ENCODE measurements at places on chromosomes 2 and 18.

DNA sequence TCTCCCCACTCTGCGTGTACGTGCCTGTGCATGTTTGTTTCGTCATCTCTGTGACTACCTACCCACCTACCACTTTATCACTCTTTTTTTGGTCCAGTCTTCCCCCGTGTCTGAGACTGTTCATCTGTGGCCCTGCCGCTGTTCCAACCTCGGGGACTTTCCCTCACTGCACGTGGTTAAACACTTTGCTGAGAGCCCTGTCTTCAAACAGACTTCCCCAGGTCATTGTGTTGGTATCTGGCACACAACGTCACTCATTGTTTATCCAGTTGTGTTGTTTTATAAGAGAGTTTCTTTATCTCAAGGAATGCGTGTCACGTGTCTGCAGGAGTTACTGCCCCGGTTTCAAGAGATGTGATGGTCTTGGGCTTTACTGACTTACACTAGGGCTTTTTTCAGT is 262.0 kb upstream of the RASGRP3 start:
- DNase-seq = no peak

DNA sequence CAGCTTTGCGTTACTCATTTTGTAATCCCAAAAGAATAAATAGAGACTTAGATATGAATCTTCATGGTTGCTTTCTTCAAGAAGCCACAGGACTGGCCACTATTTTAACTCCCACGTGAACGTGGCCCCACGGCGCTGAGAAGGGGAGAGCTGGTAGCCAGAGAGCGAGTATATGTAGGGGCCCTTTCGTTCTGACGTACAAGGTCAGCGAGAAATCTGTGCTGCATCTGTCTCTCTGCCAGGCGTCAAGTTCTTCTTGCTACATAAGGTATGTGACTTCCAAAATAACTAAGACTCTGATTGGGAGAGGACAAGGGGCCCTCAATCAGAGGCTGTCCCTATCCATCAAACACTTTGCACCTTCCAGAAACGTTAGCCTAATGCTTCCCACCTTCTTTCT is 149.2 kb downstream of the PLEKHA3 start:
- no peak for DNase-seq

DNA sequence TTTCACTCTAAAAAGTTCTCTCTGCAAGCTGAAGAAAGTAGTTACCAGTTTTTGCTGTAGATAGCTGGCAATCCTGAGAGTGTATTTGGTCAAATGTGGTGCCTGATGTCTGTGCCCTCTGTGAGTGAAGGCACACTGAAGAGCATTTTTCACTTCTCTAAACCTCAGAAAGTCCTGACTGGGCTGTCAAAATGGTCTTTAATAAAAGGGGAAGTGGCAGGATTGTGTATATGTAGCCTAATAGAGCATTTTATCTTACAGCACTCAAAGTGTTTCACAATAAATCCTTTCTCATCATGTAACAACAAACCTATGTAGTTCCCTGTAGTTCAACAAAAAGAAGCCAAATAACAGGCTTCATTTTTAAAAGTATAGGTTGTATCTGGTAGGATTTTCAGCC is 1552.3 kb upstream of the SLC39A10 start:
- peak; percentile 18 for DNase-seq

DNA sequence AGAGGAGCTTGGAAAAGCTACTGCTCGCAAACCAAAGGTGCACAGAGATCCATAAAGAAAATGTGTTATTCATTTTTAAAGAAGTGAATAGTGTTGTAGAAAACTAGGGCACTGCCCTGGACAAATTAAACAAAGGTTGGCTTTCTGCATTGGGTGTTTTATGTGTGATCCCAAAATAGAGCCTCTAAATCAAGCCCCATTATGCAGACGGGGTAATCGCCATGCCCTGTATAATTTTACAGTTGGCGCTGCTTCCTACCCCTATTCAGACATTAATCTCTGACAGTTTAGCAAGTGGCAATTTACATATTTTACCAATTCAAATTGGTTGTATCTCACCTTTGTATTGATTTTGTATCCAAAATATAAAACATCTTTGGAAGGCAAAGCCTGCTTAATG is 109.1 kb downstream of the PID1 start:
- DNase-seq = no peak

GRCh38 chr2:10410001-10410822 is 37.9 kb downstream of the ODC1 start:
- DNase-seq = peak; percentile 75

DNA sequence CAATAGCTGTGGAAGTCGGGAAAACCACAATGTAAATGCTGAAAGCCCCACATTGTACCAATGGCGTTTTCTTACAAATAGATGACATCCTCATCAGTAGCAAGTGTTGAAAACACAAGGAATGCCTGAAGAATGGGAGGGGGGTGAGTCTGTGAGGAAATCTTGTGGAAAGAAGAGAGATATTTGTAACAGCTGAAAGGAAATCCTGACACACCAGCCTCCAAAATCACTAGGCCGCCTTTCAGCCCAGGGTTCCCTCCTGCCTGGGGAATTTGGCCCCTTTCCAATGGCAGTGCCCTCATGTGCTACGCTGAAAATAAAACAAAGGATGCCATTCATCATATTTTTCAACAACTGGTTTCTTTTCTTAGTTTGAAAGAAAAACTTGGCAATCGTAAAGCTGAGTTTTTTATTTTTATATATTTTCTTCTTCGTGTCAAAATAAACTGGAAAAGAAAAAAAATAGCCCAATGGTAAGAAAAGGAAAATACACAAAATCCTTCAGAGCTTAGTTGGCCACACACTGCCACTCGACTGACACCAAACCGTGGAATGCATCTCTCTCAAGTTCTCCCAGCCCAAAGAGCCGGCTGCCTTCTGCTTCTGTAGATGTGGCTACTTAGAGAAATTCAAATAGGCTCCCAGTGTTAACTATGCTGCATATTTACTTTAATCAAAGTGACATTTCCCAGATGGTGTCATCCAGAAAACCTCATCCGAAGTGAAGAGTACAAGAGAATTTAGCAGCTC is 52.0 kb downstream of the FTCDNL1 start:
- no peak for DNase-seq

GRCh38 chr2:46246790-46247189 is 50.4 kb upstream of the EPAS1 start:
- no peak for DNase-seq

GRCh38 chr18:48997985-48998831 is 47.4 kb upstream of the SMAD7 start:
- DNase-seq = no peak

GRCh38 chr2:228355897-228356296 is 174.4 kb upstream of the SPHKAP start:
- DNase-seq = no peak

DNA sequence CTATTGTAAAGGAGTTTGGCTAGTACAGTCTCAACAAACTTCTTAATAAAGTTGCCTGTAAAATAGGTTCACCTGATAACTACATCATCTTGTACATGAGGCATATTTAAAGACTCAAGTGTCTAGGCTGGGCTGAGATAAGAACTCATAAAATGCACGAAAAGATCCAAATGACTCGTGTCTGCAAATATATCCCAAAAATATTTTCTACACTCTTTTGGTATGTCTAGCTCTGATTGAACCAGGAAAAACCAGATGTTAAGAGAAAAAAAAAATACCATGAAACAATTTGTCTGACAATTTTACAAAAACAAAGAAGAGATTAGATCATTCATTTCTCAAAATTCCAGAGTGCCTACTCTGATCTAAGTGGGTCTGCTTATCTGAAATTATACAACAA is 166.9 kb upstream of the OSR1 start:
- DNase-seq = no peak

DNA sequence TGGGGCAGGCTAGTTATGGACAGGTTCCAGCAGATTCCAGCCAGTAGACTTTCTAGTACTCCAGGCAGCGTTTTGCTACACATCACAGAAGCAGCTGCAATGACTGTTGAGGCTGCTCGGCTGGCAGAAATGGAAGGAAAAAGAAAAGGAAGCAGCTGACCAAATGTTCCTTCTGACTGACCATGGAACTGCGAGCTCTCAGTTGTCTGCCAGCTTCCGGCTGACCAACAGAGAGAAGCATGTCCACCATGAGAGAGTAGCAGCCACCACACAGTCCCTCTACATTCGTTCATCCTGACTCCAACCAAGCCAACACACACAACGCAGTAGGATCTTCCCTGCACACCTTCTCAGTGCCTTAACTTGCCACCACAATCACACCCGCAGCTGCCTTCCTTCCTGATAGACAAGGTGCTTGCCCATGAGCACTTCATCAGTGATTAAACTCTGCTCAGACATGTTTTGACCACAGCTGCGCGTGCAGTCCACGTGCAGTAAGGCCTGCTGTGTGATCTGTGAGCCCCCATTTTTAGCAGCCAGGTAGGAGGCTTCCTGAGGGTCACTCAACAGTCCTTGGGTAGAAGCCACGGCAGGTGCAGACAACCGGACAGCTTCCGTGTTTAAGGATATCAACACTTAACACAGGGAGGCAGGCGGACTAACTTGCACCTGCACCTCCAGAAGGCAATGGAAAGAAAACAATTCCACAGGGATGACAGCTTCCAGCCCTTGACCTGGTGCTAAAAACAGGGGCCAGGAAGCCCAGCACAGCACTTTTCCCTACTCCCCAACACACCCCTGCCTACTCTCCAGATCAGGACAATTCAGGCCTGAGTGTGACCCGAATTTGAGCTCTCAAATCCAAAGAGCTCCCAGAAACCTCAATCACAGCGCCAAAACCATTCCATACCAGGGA is 996 bp downstream of the TGFBRAP1 start:
- peak; percentile 46 for DNase-seq

GRCh38 chr18:42914476-42914875 is 201.0 kb downstream of the RIT2 start:
- no peak for DNase-seq

DNA sequence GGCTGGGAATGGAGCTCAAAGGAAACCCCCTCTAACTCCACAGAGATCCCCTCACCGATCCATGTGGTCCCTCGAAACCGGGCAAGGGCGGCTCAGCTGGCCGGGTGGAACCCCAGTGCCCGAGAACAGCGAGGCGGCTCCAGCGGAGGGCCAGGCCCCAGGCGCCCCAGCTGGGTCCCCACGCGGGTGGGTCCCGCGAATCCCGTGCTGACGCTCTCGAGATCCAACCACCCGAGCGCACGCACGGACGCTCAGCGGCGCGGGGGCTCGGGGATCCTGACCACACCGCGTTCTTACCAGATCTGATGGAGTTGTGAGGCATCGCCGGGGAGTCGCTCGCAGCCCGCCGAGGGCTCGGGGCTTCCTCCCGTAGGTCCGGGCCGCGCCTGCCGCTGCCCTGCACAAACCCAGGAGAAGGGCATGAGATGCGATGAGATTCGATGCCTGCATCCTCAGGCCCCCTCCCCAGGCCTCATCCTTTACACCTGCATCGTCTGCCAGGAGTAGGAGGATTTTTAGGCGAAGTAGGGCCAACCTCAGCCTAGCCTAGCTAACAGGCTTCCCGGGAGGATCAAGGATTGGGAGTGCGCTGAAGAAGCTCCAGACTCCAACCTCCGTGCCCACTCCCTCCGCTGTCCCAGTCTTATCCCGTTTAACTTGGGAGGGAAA is 514 bp downstream of the PAX8 start:
- DNase-seq = peak; percentile 27

DNA sequence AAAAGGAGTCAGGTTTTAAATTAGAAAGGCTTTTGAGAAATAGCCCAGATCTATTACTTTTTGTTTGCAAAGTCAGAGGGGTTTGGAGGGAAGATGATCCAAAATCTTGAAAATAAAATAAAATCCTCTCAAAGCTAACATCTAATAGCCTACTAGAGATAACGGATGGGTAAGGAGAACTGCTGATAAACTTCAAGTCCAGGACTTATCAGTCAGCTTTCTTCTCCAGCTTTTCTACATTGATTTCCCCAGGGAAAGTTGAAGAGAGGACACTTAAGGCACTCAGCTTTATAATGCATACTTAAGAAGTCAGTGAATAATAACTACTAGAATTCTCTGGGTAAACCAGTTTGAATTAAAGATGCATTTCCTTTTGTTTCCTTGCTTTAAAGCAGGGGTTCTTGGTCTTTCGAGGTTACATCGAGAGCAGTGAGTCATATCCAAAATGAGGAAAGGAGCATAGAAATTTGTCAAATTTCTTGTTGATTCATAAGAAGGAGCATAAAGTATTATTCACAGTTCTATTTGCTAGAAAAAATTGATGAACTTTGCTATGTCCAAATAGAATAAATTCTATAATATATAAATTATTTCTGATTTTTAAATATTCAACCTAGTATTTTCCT is 43.2 kb upstream of the ITPRID2 start:
- DNase-seq = no peak

GRCh38 chr2:165648801-165649200 is 145.2 kb downstream of the GALNT3 start:
- DNase-seq = no peak

GRCh38 chr2:127596311-127597045 is 49.5 kb upstream of the GPR17 start:
- DNase-seq = no peak

DNA sequence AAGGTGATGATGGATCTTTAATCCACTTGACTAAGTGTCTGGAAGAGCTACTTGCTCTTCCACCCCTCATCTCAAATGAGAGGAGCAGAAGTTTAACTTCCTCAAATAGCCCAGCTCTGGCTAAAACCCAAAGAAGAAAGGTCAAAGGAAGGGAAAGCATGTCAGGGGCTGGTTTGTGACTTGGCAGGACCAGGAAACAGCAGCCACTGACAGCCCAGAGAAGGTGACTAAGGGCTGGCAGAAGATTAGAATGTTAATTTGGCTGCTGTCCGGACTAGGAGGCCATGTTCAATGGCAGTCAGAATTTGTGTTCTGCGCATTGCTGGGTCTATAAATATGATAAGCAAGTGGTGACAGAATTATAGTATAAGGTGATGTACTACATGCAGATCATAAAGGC is 386.2 kb downstream of the SETBP1 start:
- DNase-seq = no peak

- no peak for DNase-seq
Measured at GRCh38 chr2:23388294-23388693, 3.3 kb downstream of the KLHL29 start.

DNA sequence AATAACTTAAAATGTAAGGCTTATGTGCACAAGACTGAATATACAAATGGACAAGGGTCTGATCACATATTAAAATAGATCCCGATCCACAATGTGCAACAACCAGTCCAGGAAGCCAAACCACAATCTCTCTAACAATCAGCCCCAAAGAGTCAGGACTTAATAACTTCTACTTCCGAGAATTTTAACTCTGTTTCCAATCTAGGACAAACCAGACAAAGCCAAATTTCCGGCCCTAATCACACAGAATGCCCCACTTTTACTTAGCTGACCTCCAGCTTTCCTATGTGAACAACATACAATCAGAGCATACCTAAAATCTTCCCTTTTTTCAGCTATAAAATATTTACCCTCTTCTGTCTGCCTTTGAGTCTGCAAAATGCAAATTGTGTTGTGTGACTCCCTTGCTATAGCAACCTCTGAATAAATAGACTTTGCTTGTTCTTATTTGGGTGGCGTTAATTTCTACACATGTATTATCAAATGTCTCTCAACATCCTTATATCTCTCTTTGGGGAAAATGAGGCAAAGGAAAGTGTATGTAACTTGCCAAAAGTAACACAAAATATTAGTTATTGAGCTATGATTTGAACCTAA is 381.9 kb upstream of the MC4R start:
- no peak for DNase-seq

DNA sequence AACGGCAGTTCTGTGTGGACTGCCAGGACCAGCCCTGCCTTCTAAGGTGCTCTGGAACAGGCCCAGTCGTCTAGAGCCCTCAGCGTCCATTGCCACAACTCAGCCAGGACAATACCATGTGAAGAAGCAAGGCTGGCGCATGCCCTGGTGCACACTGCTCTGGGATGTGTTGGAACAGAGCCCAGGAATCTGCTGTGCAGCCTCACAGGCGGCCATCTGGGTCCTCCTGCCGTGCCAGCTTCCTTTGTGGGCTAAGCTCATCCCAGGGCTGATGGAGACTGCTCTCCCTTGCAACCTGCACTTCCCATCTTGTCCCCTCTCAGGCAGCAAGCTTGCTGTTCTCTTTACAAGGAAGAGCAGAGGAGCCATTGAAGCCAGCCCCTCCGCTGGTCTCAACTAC is 246.4 kb upstream of the PXDN start:
- no peak for DNase-seq

Data from GM20000 (cell line).